ENCODE measurements at places on chromosomes 6 and 20.

GRCh38 chr6:20204512-20204894 lies 7.8 kb downstream of the MBOAT1 start:
- no peak for DNase-seq

DNA sequence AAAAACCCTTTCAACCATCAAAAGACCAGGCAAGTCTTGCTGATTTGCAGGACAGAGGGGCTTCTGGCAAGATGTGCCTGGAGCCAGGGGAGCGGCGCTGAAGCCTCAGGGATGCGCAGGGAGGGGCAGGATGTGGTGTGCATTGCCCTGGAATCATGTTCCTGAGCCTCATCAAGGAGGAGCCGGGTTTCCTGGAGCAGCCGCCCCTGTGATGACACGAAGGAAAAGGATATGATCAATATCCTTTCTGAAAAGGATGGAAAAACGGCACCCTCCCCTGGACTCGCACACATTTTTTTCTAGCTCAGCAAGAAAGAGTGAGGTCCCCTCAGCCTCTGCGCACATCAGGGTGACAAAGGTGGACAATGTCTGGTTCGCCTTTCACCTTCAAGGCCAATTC lies 173.1 kb upstream of the SSTR4 start:
- DNase-seq: no peak

DNA sequence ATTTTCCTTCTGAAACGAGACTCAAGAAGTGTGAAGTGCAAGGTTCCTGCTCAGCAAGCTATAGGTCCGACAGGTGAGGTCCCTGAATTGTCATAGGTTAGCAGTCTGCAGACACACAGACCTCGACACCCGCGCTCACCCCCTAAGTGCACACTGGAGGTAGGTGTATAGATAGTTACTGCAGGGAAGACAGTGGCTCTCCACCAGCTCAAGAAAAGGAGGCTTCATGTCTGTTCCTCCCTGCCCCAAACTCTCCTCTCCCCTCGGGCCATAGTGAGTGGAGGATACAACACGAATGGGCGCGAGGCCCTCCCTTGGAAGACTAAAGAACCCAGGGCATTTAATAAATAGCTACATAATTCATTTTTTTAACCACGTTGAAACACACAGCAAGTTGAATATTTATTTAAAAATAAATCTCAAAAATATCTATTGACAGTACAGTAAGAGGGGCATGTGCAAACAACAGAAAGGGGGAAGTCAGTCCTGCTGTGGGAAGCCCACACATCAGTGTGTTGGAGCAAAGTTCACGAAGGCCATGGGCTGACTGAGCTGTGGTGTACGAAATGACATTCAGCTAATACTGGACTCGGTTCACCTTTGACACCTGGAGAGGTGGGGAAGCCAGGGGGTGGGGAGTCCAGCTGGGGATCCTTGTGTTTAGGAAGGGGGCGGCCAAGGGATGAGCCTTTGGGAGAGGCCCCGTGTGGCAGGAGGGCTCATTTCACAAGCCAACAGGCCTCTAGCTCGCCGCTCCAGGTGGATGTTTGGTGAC lies 10.7 kb downstream of the SPATA2 start:
- DNase-seq: no peak

- no peak for DNase-seq
Observed at GRCh38 chr6:154504102-154504501, 6.4 kb downstream of the CNKSR3 start.

GRCh38 chr20:3797592-3798372 lies 1.7 kb downstream of the CDC25B start:
- no peak for DNase-seq

DNA sequence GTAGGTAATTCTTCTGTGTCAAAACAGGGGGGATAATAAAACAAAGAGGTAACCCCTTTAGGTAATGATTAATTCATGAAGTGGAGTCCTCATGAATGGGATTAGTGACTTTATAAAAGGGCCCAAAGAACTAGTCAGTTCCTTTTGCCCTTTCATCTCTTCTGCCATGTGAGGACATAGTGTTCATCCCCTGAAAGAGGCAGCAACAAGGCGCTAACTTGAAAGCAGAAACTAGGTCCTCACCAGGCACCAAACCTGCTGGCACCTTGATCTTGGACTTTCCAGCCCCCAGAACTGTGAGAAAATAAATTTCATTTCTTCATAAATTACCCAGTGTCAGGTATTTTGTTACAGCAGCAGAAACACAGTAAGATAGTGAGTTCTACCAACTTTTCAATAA lies 16.4 kb upstream of the BRPF3 start:
- DNase-seq: no peak

GRCh38 chr20:31488115-31488514 lies 13.0 kb downstream of the REM1 start:
- DNase-seq: no peak

DNA sequence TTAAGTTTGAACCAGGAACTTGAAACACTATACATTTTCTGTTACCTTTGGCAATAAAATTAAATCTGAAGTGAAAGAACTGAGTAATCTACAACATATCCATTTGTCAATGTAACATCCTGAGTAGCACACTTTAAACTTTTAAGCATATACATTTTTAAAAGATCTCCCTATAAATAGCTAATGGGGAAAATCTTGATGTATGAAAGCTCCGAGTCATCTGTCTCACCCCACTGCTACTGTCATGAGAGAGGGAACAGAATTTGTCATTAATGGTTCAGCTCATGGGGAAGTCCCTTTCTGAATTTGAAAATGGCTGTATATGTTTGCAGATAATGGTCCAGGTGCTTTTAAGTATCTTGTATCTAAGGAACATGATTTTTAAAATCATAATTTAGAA lies 55.2 kb upstream of the NOX3 start:
- no peak for DNase-seq

DNA sequence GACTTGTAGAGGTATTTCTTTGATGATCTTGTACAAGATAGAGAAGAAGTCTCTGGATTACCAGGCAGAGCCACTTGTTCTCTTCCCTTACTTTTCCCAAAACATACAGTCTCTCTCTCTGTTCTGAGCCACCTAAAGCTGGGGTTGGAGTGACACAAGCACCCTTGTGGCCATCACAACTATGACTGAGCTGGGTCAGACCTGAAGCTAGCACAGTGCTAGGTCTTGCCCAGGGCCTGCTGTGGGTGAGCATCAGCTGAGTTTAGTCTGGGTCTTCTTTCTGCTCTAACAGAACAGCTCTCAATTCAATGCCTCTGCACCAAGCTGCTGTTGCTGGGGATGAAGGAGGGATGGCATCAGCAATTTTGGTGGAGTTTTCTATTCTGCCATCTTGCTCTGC lies 110.2 kb downstream of the HTR1B start:
- no peak for DNase-seq

DNA sequence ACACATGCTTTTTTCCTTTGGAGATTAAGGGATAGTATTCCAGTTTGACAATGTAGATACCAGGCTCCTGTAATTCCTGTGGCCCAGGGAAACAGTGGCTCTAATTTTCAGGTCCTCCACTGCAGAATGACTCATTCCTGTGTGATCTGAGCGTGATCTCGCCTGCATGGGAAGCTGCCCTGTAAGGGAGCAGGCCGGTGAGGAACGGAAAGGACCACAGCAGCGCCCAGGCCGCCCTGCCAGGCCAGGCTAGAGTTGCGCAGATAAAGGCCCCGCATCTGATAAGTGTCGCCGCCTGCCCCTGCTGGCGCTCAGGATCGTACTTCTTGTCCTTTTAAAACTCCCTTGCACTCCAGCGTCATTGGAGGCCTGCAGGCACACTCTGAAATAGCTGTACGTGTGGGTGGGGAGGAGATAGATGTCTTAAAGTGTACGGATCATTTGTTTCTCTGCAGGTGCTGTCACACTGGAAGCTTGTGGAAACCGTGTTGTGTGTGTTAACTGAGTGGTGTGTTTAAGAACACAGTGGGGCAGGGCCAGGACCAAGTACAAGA lies 60.7 kb downstream of the SYNJ2 start:
- no peak for DNase-seq

GRCh38 chr6:14182916-14183315 lies 65.3 kb downstream of the CD83 start:
- no peak for DNase-seq

DNA sequence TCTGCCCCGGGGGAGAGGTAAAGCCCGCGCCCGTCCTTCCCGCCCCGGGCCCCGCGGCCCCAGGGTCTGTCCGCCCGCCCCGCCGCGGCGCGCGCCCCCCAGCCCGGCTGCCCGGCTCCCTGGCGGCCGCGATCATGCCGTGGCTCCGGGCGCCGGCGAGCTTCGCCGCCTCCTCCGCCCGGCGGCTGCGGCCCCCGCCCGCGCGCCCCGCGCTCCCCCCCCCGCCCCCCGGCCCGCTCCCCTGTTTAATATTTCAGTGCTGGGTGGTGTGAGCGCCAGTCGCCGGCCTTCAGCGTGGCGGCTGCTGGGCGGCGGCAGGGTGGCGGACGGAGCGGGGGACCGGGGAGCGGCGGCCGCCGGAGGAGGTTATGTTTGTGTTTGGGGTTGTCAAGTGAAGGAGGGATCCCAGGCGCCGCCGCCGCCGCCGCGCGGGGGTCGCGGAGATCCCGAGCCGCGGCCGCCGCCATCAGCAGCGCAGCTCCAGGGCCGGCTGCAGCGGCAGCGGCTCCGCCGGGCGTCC lies at the start of gene HIVEP1:
Gene HIVEP1 (plus strand): TSS at position 275 of the 520 bp plus-strand sequence. CDS start 3,317 bp downstream, outside the sequence.
- peak; percentile 46 for DNase-seq

GRCh38 chr6:47698342-47698787 lies at the start of gene ADGRF4:
Gene ADGRF4 (plus strand): TSS chr6:47698580. CDS start chr6:47707246, 8,666 bp downstream.
- no peak for DNase-seq

DNA sequence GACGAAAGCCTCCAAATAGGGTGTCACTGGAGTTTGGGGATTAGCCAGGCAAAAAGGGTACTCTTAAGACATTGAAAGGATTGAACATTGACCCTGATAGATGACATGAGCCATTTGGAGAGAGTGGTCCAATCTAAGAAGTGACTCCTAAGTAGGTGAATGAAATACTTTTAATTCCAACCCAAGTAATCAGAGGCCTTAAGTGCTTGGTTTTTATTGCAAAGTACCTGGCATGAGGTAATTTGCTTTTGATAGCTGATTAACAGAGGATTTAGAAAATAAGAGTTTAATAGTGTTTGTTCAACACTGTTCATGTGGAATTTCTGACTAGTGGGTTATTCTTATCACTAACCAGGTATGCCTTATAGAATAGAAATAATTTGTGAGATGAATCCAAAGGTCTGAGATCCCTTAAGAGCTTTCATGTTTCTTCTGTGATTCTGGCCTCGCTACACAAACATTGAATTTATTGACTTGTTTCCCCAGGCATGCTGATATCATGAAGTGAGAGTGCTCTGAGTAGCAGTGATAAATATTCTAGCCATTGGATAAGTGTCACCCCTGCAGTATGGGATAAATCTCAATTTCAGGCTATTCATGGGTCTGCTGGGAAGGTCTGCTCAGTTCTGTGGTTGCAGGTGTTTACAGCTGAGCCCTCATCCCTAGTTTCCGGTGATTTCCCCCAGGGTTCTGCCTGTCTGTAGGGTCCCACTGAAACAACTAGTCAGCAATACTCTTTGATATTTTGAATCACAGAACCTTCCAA lies 6.5 kb downstream of the NCOA7 start:
- DNase-seq: no peak

DNA sequence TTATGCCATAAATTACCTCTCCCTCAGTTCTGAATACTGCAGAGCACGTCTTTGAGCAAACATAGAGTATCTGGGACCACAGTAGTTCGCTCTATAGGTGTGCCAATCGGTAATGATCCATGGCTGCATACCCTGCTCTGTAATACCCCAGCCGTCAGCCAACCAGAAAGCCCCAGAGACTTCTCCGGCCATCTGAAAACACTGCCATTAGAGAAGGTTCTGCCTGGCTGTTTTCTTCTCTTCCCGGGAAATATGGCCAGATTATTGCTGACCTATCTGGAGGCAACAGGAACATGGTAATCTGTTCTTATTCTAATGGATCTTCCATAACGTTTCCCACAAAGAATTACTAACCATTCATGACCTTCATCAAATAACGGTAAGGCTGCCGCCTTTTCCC lies 139.9 kb downstream of the RPS12 start:
- no peak for DNase-seq

DNA sequence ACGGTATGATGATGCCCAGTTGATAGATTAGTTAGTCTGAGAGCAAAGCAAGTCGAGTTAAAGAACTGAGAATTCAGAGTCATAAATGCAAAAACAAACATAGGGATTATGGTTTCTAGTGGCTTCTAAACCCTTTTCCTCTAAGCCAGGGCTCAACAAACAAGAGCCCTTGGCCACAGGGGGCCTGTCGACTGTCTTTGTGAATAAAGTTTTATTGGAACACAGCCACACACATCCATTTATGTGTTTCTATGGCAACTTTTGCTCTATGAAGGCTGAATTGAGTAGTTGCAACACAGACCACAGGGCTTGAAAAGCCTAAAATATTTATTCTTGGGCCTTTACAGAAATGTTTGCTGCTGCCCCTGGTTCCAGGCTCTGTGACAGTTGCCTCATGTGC lies 76.2 kb downstream of the SLC24A3 start:
- no peak for DNase-seq

GRCh38 chr6:21278375-21278745 lies 315.2 kb upstream of the SOX4 start:
- no peak for DNase-seq

- DNase-seq: peak; percentile 60
Observed at GRCh38 chr6:24583463-24584381, 62.3 kb downstream of the KIAA0319 start.

DNA sequence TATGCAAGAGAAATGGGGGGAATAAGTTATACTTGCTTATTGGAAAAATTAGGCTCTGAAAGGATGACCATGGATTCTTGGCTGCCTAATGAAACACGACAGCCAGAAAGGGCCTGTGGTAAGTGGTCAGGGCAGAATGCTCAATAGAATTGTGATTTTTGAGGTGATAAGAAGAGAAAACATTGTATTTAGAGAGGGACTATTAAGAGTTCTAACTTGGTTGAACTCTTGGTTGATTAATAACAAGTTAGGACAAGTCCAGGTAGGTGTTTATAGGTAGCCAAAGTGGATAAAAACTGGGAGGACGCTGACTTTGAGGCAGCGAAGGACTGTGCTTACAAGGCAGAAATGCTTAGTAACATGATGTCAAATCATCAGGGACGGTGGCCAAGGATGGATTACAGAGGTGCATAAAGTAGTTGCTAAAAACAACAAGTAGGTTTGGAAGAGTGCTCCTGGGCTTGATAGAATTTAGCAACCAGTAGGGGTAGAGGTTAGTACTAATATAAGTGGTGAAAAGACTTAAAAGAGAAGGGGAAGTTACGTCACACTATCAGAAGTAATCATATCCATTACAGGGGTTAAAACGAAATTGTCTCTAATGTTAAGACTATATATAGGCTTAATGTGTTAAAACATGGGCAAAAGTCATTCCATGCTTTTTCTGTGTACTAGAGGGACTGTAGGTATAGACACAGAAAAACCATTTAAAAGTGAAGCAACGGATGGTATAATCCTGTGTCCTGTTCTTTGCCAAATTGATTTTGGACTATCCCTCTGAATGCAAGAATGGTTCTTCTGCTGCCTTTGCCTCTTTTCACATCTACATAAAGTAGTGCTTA lies 98.6 kb downstream of the EYA4 start:
- DNase-seq: no peak

GRCh38 chr20:63312690-63313348 lies 19.8 kb downstream of the COL20A1 start:
- no peak for DNase-seq

Data from NCI-H2171 (cell line).